ENCODE measurements at places on chromosomes 13 and 19.

- no peak for DNase-seq
Observed at GRCh38 chr13:45548281-45548680, 67.3 kb downstream of the ERICH6B start.

- DNase-seq = no peak
Observed at GRCh38 chr19:51006406-51006805, 5.0 kb upstream of the KLK8 start.

DNA sequence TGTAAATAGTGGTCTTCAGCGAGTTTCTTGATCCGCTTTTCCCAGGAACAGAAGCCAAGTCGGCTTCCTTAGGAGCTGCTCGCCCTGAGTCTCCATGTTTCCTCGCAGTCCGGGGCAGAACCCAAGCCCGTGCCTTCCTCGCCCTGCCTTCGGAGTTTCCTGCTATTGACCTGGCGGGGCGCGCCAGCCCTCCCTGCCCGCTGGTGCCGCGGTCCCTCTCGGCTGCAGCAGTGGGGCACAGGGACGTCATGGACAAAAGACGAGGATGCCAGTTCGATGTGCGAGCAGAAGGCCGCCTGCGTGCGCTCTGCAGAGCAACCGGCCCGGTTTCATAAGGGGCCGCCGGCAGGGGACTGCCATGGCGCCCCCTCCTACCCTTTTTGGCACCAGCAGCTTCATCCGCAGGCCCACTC lies 156.6 kb downstream of the TM9SF2 start:
- no peak for DNase-seq

GRCh38 chr19:34418300-34418699 lies 9.9 kb upstream of the UBA2 start:
- no peak for DNase-seq

DNA sequence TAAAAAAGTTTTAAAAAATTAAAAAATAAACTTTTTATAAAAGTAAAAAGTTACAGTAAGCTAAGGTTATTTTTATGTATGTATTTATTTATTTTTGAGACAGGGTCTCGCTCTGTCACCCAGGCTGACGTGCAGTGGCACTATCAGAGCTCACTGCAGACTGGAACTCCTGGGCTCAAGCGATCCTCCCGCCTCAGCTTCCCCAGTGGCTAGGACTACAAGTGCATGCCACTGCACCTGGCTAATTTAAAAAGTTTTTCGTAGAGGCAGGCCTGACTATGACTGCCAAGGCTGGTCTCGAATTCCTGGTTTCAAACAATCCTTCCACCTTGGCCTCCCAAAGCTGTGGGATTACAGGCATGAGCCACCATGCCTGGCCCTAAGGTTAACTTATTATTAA lies 64.1 kb downstream of the CDADC1 start:
- DNase-seq = no peak

DNA sequence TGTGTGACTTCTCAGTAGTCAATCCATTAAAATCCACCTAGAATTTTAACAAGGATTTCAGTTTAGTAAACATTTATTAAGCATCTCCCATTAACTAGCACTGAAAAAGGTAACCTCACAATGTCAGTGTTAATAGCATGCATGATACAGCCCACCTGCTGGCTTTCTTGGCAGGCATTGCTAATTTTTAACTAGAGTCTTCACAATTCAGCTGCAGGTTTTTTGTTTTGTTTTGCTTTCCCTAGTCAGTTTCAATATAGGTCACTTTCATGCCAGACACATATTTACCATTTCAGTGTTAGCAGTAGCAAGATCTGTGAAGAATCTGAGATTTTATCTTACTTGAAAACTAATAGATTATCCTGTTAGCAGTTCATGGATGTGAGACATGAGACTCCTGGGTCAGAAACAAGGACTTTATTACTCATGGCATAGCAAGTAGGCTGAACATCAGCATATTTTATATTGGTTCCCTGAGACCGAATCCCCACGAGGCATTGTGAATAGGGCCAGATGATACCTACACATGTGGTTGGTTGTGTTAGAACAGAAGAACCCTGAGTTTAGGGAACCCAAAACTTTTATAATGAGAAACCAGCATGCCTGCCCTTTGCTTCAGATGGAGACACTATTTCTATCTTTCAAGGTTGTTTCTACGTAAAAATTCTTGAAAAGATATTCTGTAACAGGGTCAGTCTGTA lies 198.0 kb upstream of the HTR2A start:
- DNase-seq = no peak

- DNase-seq = no peak
Observed at GRCh38 chr13:110329258-110329657, 22.2 kb downstream of the COL4A2 start.

DNA sequence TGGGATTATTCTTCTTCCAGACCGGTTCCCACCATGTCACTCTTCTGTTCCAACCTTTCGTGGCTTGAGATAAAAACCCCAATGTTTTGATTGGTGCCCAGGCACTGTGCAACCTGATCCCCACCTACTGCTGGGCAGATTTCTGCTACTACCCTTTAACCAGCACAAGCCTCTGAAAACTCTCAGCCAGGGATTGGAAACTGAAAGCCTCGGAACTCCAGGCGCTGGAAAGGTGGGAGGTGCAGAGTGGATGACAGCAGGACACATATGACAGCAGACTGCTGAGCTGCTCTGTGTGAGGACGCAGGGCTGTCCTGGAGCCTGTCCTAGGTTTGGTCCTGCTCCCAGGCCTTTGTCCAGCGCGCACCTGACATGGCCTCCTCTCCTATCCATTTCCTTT lies 68.5 kb upstream of the GTF3A start:
- no peak for DNase-seq

DNA sequence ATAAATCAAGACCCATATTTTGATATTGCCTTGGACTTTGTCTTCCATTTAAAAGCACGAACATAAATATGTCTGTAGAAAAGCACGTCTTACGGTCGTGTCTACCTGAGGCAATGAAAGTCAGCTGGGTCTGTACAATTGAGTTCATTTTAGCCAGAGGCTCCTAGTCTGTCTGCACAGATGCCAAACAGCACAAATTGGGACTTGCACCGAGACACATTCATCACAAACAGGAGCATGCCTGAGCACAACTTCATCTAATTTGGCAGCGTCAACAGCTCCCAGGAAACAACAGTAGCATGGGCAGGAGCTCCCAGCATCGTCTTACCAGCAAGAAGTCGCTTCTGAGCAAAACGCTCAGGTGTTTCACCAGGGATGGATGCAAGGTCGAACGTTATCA lies 687.0 kb downstream of the EFNB2 start:
- DNase-seq = no peak

DNA sequence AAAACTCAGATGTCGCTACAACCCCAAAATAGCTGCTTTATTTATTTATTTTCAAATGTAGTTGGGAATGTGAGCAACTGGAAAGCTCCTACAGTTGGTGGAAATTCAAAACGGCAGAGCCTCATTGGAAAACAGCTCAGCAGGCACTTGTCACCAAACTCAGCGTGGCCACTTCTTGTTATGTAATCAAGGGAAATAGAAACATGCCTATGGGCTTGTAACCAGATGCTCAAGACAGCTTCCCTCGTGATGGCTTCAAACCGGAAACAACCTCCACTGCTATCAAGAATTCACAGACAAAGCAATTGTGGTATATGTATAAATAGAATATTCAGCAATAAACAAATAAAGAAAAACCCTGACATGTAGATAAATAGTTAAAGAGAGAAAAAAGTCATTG lies 627.8 kb upstream of the SLC10A2 start:
- DNase-seq = no peak

Data from amniotic stem cell (primary cell).